ENCODE measurements at places on chromosomes 2 and 18.

- DNase-seq = no peak
Measured at GRCh38 chr2:157871415-157871814, 4.7 kb downstream of the ACVR1 start.

GRCh38 chr18:12531749-12532148 lies 124.0 kb downstream of the PRELID3A start:
- no peak for DNase-seq

- no peak for DNase-seq
Measured at GRCh38 chr2:123648016-123648415, 377.1 kb upstream of the CNTNAP5 start.

GRCh38 chr2:208129744-208130711 lies at the start of gene CRYGC:
Gene CRYGC, minus strand, starts transcription at chr2:208129828. Its CDS starts 36 bp downstream, at chr2:208129792.
- DNase-seq = no peak

DNA sequence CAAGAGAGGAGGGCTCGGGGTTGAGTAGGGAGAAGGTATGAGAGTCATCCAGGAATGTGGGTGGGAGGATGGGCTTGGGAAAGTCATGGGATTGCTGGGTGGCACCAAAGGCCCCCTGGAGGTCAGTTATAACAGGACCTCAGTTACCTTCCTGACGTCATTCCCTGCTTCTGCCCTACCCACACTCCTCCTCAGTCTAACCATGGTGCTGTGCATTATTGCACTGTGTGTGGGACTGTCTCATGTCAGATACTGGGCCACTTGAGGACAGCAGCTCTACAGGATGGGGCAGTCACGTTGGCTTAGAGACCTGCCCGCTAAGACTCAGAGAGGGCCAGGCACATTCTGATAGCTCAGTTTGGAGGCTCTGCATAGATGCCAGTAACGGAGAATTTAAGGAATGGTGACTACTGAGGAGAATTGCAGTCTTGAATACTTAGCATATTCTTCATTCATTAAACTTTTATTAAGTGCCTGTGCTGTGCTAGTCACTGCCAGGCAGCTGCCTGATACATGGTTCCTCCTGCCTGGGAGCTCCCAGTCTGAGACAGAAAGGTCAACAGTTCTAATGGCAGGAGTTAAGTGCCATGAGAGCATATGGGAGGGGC lies 90.5 kb downstream of the LAMA3 start:
- peak; percentile 29 for DNase-seq

GRCh38 chr2:8271461-8271860 lies 410.4 kb upstream of the ID2 start:
- DNase-seq = no peak

DNA sequence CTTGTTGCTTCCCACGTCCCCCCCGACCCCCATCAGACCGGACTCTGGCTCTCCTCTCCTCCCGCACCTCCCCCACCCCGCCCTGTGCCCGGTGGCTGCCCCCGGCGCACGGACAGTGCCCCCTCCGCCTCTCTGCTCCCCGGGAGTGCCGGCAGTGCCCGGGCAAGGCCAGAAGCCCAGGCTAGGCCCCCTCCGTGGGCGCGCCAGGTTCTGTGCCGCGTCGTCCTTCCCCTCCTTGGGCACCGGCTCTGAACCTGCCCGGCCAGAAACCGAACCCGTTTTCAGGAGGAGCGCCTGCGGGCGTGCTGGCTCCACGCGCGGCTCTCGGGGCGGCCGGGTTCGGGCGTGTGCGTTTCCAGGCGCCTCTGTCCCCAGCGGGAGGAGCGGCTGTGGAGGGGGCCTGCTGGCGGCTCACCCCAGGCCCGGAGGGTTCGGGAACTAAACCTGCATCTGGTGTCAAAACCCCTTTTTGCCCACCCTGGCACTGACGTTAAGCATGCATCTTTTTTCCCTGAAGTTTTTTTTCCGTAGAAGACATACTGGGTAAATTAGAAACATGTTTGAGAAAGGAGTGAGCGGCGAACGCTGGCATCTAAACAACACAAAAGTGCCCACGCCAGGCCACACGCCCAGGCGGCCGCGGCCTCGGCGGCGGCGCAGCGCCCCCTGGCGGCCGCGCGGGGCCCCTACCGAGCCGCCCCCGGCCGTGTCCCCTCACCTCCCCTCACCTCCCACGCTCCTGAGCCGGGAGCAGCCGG lies 123.9 kb upstream of the SLC1A4 start:
- peak; percentile 93 for DNase-seq

DNA sequence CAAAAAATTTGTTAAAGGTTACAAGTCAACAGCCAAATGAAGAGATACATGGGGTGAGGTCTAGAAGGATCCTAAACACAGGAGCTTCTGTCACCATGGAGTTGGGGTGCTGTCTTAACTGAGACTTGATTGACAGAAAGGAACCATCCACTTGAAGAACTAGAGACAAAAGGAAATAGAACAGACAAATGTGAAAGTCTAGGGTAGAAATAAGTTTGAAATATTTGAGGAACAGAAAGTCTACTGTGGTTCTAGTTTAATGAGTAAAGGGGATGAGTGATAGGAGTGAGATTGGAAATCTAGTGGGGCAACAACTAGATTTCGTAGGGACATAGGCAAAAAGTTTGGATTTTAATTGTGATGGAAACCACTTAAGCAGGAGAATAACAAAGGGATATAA lies 18.7 kb downstream of the RBBP8 start:
- no peak for DNase-seq

GRCh38 chr2:119784876-119785275 lies 25.2 kb downstream of the PTPN4 start:
- DNase-seq = no peak

DNA sequence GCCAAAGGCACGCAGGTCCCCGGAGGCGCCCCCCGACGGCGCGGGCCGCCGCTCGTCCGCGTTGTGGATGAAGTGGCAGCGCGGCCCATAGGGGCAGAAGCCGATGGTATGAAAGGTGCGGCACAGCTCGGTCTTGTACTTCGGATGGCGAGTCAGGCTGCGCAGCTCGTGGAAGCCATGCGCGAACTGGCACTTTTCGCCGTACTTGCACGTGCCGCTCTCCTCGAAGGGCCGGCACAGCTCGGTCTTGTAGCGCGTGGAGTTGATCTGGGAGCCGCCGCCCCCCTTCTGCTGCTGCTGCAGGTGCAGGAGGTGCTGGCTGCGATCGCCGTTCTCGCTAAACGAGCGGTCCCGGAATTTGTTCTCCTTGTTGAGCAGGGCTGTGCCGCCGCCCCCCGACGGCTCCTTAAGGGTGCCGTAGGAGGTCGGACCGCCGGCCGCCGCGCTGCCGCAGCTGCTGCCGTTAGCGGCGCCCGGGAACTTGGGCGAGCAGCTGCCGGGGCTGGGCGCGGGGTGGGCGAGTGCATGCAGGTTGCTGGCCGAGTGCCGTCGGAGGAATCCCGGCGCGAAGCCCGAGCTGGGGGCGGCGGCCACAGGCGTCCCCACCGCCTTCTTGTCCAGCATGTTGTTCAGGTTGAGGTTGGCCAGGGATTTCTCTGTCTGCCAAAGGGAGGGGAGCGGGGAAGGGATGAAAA lies 1.2 kb downstream of the ZFP36L2 start:
- DNase-seq = peak; percentile 82

DNA sequence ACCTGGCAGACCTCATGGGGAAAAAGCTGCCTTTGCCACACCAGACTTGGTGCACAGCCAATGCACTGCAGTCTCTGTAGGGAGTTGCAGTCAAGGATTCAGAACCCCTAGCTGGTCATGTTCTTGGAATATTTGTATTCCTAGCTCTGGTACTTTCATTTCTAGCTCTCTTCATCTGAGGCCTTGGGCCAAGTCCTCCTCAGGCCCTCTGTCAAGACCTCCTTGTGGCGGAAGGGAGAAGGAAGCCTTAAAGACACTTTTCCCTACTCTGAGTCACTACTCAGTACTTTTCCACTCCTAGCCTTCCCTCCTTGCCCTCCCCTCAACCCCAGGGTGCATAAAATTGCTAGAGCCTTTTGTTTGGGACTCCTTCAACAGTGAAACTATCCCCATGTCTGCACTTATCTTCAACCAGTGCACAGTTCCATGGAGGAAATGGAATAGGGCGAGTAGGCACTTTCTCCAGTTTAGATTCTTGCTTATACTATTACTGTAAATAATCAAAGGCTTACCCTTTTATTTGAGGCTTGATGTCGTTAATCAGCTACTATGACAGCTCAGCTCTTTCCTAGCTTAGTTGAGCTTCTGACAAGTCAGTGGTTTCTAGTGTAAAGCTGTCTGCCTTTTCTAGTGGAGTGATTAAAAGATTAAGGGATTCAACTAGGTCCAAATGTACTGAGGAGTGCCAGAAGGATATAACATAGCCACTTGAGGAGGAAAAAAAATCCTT lies 15.8 kb downstream of the M1AP start:
- peak; percentile 22 for DNase-seq

DNA sequence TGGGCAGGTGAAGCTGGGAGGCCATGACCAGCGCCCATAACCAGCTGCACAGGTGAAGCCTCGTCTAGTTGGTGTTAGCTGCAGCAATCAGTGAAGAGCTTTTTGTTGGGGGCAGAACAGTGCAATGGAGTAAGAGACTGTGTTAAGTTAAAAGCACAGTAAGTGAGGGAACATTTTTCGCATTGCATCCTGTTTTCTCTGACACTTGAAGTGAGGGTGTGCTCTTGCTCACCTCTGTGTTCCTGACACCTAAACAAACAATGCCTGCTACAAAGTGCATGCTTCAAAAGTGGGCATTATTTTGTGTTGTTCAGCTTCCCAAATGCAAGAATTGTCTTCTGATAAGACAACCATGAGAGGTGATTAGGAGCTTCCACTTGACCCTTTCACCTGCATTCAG lies 324.0 kb upstream of the ACVR2A start:
- DNase-seq = no peak

DNA sequence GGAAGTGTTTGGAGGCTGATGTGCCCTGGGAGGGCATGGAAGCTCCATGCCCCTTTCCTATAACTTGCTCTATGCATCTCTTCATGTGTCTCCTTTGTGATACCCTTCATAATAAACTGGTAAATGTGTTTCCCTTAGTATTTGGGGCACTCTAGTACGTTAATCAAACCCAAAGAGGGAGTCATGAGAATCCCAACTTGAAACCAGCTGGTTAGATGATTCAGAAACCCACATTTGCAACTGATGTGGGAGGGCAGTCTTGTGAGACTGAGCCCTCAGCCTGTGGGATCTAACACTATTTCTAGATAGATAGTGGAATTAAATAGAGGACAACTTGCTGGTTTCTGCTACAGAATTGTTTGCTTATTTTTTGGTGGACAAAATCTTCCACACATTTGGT lies 20.3 kb downstream of the ANKRD30B start:
- peak; percentile 1 for DNase-seq

- DNase-seq = no peak
Measured at GRCh38 chr2:148971547-148971946, 67.0 kb upstream of the LYPD6B start.

- peak; percentile 96 for DNase-seq
Measured at GRCh38 chr2:118246726-118247125, 158.5 kb downstream of the INSIG2 start.

DNA sequence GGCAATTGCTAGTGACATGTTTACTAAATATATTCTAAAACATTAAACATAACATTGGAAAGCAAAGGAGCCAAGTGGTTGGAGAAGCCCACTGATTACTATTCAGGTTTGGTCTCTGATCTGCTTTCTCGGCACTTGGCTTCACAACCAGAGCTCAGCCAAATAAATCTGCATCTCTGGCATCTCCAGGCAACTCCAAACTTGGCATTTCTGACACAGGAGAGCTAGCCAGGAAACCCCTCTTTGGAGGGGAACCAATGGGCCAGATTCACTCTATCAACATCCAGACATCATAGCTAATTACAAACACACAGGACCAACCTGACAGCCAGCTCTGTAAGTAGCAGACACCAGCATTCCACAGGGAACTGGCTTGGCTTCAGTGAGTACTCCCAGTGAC lies 150.3 kb upstream of the ETAA1 start:
- no peak for DNase-seq

- DNase-seq = peak; percentile 39
Measured at GRCh38 chr18:53991202-53991601, 233.3 kb downstream of the MBD2 start.

DNA sequence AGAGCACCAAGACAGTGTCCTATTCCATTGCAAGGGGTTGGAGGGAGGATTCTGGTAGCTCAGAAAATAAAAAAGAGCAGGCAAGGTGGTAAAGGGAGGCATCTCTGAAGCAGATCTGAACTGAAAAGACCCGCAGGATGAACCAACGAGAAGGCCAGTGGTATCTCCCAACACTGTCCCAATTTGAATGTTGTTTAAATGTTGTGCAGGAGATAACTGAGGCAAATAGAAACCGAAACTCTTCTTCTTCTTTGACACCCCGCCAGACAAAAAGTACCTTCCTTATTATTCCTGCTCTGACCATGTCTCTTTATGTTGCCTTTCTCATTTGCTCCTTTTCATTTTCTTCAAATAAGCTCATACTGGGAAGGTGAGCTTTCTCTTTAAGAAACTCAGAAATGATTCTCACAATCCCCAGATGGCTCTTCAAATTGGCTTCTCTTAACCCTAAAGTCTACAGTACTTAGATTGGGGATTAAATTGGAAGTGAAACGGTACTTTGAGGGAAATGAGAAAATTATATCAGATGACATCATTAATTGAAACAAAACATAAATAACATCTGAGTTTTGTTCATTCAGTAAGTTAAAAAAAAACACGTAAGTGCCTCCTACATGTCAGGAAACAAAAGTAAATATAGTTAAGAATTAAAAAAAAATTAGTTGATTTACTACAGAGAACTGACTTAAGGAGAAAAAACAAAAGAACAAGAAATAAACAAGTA lies 143.6 kb downstream of the WDPCP start:
- no peak for DNase-seq

GRCh38 chr2:219638948-219639755 lies 11.7 kb downstream of the SLC4A3 start:
- peak; percentile 54 for DNase-seq

- no peak for DNase-seq
Measured at GRCh38 chr18:33593261-33593660, 15.2 kb downstream of the ASXL3 start.

GRCh38 chr2:17543848-17544247 lies 3.4 kb downstream of the VSNL1 start:
- DNase-seq = peak; percentile 43

DNA sequence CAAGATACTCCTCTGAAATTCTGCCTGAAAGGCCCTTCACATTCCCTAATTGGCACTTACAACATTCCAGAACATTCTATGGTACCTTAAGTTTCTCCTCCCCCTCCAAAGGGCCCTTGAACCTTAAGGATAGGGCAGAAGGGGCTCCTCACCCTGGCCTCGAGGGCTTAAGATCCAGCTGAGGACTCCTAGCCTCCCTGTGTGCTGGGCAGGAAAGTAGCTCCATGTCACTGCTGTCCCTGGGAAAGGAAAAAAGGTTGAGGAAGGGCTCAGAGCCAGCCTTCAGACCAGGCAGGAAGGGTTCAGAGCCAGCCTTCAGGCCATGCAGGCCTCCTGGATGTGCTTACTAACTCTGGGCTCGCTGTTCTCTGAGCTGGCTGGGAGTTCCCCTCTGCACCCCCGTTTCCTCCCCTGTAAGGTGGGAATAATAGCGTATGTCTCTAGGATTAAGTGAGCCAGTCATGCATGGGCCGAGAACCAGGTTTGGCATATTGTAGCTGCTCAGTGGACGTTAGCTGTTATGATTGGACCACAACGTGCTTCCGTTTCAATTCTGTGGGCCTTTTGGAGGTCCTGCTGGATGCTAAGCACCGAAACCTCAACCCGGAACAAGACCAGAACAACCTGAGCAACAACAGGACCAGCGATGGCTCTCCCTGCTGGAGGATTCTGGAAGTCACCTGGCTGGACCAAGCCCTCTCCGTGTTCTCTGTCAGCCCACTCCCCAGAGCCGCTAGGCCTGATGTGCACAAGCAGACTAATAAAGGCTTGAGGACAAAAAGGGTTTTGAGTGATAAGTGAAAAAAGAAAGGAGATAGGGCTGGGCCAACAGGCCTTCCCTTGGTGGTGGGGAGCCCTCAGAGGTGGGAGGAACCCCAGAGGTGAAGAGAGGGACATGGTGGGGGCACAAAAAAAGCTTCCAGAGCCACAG lies 1.0 kb upstream of the B3GNT7 start:
- DNase-seq = no peak
